ENCODE measurements at places on chromosomes 3 and 15.

GRCh38 chr3:15714448-15714847 is 83.3 kb downstream of the ANKRD28 start:
- no peak for DNase-seq

DNA sequence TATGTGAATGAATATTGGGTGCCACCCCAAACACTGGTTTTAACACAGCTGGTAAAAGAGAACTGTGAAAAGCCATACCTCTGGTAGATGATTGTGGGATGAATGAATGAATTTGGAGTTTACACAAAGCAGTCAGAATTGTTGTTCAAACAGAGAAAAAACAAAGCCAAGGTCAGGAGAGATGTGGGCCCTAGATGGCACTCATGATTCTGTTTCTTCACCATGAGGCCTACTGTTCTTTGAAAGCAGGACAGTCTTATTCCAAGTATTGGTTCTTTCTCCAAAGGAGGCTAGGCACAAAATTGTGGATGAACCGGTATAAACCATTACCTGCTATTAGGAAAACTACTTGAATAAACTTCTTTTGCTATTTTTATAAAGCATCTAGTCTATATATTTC is 97.6 kb downstream of the SAMMSON start:
- no peak for DNase-seq

DNA sequence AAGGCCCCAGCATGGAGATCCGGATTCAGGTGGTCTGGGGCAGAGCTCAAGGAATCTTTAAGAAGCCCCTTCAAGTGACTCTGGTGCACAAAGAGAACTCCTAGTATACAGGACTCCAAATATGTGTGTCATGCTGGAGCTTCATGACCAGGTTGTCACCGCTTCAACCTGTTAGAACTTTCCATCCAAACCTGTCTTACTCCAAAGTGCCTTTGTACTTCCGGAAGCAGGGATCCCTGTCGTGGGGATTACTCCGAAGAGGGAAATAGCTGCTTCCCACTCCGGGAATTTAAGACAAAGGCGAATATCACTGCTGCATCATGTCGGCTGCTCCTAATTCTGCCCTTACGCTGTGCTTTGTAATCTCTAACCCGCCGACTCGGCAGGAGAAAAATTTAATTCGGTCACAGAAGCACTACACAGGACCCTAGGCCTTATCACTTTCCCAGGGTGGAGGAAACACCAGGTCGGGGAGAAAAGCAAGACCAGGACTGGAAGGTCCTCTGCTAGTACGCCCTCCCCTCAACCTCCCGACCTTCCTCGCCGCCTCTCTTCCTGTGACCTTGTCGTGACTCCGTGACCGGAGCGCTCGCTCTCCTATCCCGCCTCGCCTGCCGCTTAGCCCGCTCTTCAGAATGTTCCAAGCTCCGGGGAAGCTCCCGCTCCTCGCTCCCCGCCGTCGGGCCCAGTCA is 730 bp downstream of the HIGD1A start:
- DNase-seq, result no peak

GRCh38 chr3:73192036-73192738 is 130.7 kb downstream of the EBLN2 start:
- DNase-seq, result no peak

DNA sequence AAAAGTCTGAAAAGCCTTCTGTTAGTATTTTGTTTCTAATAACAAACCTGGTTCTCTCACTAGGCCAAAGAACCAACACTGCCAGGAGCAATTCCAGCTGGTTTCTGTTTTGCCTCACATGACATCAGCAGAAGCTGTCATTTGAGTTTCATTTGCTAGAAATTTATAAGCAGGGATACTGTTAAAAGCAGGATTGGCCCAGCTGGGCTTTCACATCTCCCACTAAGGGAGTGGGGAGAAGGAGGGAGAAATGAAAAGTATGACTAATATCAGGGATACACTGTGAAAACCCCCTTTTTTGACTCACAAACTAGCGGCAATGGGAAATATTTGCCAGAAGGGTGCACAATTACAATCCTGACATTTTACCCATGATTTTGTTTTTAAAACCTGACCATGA is 5.3 kb downstream of the CCDC80 start:
- DNase-seq, result no peak

DNA sequence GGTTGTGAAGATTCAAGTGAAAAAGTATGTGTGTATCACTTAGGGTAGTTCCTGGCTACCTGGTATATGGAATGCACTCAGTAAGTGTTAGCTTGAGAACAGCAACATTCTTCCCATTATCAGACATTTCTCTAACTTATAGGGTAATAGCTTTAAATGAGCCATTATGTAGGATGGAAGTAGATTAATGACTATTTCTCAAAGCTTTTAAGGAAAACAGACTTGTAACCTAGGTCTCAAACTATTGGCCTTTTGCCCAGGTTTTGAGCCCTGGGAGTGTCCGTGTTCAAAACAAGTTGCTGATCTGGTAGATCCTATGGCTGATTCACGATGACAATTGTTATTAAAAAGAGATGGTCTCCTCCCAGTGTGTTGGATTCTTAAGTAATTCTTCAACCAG is 129.1 kb upstream of the UMPS start:
- DNase-seq, result no peak

- DNase-seq, result no peak
These were observed 251.1 kb upstream of the ST8SIA2 start for GRCh38 chr15:92142242-92143232.

GRCh38 chr3:177681852-177682251 is 484.6 kb upstream of the TBL1XR1 start:
- DNase-seq, result no peak

GRCh38 chr3:55165704-55166405 is 238.0 kb upstream of the LRTM1 start:
- DNase-seq, result no peak

- DNase-seq, result no peak
These were observed 89.3 kb downstream of the LRIG1 start for GRCh38 chr3:66411474-66411873.

GRCh38 chr3:13275376-13276005 is 144.6 kb downstream of the NUP210 start:
- DNase-seq, result no peak

DNA sequence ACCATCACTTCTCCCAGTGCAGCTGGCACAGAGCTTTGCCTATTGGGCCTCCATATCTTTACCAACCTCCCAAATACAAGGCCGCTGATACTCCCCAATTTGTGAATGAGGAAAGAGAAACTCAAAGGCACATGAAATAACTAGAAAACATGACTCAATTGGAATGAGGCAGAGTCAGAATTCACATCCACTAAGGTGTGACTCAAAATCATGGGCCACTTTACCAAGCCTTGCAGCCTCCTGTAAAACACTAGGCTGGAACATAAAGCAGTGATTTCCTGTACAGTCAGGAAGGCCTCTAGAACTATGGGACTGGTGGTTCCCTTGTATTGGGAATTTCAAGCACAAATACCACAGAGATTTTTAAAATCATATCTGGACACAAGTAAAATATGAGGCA is 128.6 kb downstream of the DCLK3 start:
- no peak for DNase-seq

GRCh38 chr15:31157644-31158069 is 56.1 kb upstream of the TRPM1 start:
- DNase-seq, result no peak

DNA sequence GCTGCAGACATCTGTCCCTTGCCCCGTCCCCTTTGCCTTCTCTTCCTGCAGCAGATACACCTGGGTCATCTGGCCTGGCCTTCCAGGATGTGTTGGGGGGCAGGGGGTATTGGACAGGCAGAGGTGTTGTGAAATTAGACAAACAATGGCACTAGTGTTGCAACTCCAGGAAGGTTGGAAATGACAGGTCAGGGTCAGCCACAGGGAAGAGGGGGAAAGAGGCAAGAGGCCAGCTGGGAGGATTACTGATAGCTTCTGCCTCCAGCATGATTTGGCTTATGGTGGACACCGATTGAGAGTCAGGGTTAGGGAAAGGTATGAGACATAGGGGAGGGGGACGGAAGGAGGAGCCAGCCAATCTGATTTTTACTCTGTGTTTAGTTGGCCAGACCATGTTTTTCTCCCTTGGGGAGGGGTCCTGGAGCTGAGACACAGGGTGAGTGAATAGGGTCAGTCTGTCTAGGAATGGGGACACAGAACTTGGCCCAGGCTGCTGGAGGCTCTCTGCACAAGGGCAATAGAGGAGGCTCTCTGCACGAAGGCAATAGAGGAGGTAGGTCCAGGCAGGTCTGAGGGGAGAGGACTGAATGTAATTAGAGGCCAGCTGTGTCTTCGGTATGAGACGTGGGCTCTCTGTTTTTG is 3.4 kb upstream of the ATP2B2 start:
- DNase-seq, result no peak
